ENCODE measurements at places on chromosomes 4 and X.
A peak's percentile ranks its signal among the peaks of the same experiment; 100 is the strongest.

DNA sequence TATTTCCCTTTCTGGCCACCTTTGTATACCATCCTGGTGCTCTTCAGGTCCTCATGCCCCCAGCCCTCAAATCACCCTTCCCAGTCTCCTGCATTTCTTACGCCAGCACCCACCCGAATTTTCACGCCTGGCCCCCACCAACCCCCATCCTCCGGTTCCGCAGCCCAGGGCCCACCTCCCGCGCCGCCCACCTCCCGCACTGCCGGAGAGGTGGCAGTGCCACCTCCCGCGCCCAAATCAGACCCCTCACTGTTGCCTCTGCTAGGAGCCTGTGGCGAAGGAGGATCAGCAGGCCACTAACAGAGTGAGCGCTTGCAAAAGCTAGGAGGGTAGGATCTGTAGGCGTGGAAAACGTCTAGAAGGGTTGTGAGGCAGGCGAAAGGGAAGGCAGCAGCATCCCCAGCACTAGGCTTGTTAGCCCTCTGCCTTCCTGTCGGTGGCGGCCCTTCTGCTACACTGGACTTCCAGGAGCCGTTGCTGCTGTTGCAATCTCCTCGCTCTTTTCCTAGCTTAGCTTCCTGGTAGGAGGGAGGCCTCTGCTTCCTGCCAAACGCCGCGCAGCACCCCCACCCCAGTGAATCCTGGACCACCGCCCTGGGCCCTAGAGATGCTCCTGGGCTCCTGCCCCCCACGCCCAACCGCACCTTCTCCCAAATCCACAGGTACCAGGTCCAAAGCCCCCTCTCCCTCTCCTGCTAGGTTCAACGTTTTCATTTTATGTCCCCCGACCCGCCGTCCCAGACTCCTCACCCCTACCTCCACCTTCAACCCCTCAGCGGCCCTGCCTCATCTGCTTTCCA, 51.0 kb downstream of the SPIN2B start:
- DNase-seq: no peak

- no peak for DNase-seq
Observed at GRCh38 chr4:142773505-142773904, 72.6 kb downstream of the INPP4B start.

- no peak for DNase-seq
Observed at GRCh38 chrX:130415201-130415600, 13.4 kb downstream of the RBMX2 start.

DNA sequence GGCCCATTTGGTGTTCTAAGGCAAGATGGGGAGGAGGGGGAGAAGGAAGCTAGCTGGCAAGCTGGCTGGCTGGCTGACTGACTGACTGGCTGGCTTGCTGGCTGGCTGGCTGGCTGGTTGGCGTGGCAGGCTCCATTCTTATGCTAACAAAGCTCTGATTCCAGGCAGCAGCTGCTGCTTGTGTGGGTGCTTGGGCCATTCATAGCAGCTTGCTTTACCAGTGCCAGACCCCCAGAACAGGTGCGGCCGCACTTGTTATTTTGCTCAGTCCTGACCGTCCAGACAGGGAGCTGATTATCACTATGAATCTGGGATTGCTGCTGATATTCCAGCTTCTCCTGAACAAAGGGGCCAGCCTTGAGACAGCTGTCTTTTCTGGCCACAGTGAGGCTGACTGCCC, 131.2 kb upstream of the PAK3 start:
- peak; percentile 42 for DNase-seq

DNA sequence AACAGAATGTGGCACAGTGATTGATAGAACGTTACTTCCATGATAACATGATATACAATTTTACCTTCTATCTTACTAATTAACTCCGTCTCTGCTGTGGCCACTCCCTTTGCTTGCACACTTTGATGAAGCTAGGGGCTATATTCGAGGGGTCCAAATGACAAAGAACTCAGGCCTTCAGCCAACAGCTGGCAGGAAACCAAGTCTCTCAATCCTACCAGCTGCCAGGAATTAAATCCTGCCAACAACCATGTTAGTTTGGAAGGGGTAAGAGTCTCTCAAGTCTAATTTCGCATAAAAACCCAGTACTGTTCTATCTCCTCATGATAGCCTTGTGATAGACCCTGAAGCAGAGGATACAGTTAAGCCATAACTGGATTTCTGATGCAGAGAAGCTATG, 1122.9 kb upstream of the PCDH10 start:
- DNase-seq: peak; percentile 1

- no peak for DNase-seq
Observed at GRCh38 chrX:118497180-118497818, 1.7 kb downstream of the DOCK11 start.

DNA sequence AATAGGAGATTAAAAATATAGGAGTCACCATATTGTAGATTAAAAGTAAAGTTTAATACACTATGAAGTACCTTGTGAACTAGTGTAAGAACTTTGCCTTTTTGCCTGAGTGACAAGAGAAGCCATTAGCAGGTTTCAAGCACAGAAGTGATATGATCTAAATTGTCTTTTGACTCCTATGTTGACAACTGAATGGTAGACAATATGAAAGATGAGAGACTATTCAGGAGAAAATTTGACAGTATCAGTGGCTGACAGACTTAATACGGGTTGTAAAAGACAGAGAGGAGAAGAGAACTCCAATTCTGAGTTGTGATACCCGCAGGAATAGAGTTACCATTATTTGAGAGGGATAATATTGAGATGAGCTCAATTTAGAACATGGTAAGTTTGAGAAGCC, 1259.8 kb downstream of the PCDH7 start:
- DNase-seq: no peak

DNA sequence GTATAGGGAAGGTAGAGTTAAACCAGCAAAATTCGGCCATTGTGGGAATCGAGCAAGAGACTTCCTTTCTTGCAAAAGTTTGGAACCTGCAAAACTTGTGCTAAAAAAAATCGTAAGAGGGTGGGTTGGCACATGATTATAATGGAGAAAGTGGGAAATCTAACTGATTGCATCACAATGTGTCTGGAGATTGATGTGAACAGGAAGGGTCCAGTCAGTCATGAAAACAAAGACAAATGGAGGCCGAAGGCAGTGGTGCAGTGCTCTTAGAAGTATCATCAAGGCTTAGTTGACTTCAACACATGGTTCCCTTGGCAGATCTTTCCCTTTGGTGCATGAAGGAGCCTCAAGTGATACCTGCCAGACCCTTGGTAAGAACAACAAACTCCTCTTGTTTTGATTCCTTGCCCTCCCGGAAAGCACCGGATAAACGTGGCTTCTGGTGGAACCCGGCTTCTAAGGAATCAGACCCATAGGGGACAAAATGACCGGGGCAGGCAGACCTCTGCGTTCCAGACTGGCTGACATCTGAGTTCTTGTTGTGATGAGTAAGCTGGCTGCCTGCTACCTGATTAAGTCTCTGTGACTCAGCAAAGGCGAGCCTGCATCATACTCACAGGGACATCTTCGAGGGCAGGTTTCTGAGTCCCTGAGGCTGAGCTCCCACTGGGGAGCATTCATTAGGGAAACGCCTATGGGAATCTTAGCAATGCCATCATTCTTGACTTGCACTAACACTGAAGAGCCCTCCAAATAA, 87.7 kb upstream of the MAP3K15 start:
- peak; percentile 67 for DNase-seq

- no peak for DNase-seq
Observed at GRCh38 chr4:118005883-118006282, 28.4 kb upstream of the NDST3 start.

- DNase-seq: peak; percentile 66
Observed at GRCh38 chr4:169268951-169269760, 1.6 kb downstream of the SH3RF1 start.

DNA sequence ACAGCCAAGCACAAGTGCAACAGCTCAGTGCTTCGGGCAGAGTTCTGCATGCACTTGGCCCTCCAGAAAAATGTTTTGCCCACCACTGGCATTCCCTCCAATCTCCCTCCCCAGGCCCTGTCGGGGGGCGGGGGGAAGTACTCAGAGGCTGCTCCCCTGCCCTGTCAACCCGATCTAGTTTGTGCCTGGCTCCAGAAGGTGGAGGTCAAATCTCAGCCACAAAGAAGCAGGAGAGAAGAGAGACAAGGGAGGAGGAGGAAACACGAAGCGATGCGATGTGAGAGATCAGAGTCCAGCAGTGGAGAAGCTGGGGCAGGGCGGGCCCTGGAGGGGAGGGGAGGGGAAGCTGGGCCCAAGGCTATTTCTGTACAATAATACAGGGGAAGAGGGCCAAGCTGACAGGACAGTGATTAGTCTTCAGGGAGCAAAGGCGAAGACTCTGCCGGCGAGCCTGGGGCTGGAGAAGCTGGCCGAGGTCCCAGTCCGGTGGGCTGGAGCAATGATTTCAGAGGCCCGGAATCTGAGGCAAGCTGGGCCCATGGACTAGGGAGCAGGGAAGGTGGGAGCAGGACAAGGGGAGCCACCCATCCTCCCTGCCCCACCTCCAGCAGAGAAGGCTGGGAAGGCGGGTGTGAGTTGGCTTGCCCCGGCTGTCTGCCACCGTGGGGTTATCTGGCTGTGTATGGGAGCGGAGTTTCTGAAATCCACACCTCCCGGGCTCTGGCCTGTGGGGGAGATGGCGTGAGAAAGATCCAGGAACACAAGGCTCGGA, 167.1 kb downstream of the EFNB1 start:
- DNase-seq: peak; percentile 71

DNA sequence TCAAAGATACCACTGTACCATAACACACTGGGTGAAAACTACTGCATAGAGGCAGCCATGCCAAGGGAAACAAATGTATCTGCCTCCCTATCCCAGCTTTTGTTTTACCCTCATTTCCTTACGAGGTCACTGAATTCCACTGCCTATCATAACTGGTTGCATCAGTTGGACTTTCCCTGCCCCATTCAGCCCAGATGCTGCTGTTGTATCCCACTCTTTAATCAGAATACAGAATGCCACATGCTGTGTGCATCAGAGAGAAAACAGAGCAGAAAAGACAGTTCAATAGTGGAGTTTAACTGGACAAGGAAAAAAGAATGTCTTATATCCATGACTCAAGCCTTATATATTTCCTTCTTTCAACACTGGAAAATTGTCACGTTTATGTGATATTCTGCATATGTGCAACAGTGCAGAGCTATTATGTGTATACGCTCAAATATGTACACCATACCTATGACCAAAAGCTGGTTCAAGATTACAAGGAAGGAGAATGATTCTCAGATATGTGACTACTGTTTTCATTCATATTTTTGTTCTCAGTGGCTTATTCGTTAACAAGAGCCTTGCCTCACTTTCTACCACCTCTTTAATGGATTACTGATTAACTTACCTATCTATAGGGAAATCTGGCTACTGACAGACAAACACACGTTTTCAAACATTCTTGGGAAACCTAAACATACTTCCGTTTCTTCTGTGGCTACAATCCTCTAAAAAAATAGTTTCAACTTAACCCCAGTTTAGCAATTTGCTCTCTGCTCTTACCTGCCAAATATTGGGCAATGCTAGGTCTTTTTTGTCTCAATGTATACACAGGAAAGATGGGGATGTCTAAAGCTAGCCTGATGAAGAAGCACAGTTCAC, 378.9 kb downstream of the SMARCA1 start:
- DNase-seq: peak; percentile 2

GRCh38 chrX:146863566-146863965, 49.0 kb upstream of the CXorf51A start:
- no peak for DNase-seq

- peak; percentile 21 for DNase-seq
Observed at GRCh38 chr4:79650217-79650616, 242.2 kb upstream of the GK2 start.

DNA sequence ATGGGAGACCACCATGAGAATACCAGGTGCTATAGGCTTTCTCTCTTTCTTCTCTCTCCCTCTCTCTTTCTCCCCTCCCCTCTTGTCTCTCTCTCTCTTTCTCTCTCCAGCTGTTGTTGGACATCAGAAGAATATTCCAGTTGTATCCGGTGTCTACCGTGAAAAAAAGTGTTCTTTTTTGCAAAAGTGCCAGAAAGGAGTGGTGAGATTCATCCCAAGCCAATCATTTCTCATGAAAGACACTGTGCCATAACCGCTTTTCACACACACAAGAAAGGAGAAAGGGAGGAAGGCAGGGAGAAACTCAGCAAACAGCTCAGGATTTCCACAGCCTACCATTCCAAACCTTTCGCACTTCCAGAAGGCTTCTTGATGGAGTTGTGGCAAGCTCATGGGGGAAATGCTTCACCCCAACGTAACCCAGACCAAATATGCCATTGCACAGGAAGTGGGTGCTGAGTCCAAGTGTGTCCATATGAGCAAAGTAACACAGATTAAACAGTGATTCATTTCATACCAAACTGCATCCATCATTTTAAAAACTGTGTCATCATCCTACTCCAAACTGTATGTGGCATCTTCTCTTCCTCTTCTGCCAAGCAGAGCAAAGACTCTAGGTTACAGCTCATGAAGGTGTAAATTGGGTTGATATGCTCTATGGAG, 224.0 kb downstream of the APBB2 start:
- DNase-seq: peak; percentile 80

- DNase-seq: no peak
Observed at GRCh38 chr4:833156-833555, 7.2 kb upstream of the CPLX1 start.

DNA sequence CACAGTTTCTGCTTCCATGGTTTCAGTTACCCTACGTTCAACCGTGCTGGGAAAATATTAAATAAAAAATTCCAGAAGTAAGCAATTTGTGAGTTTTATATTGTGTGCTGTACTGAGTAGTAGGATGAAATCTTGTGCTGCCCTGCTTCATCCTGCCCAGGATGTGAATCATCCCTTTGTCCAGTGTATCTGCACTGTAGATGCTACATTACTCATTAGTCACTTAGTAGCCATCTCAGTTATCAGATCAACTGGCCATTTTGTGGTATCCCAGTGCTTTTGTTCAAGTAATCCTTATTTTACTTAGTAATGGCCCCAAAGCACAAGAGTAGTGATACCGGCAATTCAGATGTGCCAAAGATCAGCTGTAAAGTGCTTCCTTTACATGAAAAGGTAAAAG, 97.9 kb downstream of the COX18 start:
- DNase-seq: peak; percentile 67

- DNase-seq: peak; percentile 26
Observed at GRCh38 chrX:69025802-69026301, 139.4 kb downstream of the PJA1 start.

DNA sequence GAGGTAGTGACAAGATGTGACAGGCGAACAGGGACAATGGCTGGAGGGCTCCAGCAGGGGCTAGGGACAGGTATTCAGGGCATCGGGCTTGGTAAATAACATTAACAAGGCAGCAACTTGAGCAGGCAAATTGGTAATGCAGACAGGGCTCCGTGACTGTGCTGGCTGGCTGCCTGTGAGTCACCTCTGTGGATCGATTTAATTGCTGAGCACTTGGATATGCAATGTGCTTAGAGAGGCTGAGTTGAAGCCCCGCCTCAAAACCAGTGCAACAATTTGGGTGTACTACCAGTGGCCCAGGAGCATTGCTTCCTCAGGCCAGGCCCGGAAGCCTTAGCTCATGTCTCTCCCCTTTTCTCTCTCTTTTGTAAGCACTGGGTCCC, 19.5 kb downstream of the CNGA2 start:
- peak; percentile 84 for DNase-seq

- no peak for DNase-seq
Observed at GRCh38 chr4:159353422-159354116, 250.7 kb downstream of the RAPGEF2 start.

GRCh38 chr4:112604589-112604988, 32.1 kb downstream of the ZGRF1 start:
- DNase-seq: peak; percentile 78

GRCh38 chr4:88010966-88011365, 3.5 kb downstream of the PKD2 start:
- peak; percentile 18 for DNase-seq
